Lung (tissue), 17 donors: ENCODE measurements at places on chromosomes 1 and 21. TPM values are rescaled to one million over a fixed set of nuclear protein-coding genes. Genes with fewer than 3 reads are reported as not detected.

The ZNF669 gene
- 6.4 TPM for total RNA-seq

The RNF220 gene
- total RNA-seq, result 44.9 TPM

DNA sequence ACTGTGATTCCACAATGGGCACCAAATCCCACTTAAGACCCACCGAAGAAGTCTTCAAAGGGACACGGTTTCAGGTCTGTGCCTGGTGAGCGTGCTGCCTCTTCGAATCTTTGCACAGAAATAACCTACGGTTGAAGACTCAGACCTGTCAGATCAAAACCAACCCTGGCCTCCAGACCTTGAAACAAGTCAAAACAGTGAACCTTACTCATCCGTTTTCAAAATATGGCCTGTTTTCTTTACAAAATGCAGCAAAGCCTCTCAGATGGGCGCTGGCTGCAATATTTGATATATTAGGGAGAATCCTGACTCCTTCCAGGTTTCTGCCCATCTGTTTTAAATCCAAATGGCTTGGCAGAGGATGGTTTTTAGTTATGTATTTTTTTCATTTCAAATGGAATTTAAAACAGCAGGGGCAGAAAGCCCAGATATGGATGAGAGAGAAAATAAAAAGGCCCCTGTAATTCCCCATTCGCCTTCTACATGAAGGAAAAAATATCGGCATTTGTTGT, 14.0 kb downstream of the JUN start:
- no peak for DNase-seq

DNA sequence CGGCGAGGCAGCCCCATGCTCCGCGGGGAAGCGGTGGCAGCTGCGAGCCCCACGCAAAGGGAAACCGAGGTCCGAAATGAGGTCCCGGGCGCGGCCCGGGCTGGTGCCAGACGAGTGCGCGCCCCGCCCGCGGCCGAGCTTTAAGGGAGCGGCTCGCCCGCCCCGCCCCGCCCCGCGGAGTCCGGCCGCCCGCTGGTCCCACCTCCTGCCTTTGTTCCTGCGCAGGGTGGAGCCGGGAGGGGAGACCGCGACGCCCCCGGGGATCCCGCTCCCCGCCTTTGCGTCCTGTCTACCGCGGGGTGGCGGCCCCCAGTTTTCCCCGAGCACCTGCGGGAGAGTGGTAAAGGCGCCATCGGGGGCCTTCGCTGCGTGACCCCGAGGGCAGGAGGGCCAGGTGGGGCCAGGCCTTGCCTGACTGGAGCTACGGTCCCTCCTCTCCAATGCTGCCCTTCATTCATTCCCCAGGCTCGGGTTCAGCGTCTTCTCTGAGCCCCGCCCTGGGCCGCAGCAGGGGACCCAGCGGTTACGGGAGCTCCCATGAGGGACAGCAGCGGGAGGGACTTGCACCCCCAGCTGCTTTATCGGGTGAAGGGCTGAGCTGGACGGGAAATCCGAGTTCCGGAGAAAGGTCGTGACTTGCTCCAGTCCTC, at the start of gene HES2:
Gene HES2, minus strand, starts transcription at position 116 of the 650 bp plus-strand sequence. Its CDS starts 99 bp downstream, at position 17.
- DNase-seq, result no peak

- no peak for DNase-seq
These were observed 3.7 kb upstream of the TRIM62 start for GRCh38 chr1:33185541-33185940.

DNA sequence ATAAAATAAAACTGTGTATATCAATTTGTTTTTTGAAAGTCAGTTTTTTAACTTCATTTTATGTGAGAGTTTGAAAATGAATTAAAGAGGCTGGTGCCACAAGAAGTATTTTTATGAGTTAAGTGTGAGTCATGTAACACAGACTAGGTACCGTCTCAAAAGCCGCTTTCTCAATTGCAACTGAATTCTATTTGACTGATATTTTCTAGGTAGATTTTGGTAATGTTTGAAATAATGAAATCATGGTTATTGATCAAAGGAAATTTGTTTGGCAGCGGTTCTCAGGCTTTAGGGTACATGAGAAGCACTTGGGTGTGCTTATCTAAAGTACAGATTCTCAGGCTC, 4.6 kb downstream of the SNX27 start:
- no peak for DNase-seq

DNA sequence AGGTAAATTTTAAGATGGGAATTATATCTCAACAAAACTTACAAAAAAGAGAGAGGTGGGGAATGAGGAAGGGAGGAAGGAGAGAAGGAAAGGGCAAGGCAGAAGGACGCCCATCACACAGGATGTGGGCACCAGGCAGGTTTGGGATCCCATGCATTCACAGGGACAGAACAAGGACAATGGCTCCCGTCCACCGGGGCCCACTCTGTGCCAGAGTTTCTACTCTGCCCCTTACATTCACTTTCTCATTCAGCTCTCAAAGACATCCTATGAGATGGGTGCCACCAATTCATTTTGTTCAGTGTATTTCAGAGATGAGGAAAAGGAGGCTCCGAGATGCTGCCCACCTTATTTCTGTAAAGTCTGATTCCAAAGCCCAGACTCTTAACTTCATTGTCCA, 7.4 kb downstream of the CLEC20A start:
- no peak for DNase-seq
